ENCODE measurements at places on chromosomes 12 and 14.
A peak's percentile ranks its signal among the peaks of the same experiment; 100 is the strongest.

DNA sequence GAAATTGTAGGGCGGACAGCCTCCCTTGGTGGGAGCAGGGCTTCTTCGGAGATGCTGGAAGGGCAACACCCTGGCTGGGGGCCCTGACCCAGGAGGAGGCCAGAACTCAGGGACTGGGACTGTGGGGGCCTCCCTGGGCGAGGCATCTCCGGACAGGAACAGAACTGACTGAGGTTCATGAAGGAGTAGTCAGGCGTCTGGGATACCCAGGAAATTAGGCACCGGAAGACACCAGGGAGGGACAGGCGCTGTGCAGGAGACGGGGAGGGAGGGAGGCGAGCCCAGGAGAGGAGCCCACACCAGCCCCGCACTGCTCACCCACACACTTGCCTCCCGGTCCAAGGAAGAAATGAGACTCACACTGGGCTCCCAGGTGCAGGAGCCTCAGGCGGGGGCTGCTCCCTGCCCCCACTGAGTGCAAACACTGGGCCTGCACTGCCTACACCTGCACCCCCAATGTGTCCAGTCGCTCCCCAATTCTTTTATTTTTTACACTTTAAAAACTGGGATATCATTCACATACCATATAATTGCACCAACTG is 262.6 kb upstream of the SFSWAP start:
- DNase-seq, result no peak

DNA sequence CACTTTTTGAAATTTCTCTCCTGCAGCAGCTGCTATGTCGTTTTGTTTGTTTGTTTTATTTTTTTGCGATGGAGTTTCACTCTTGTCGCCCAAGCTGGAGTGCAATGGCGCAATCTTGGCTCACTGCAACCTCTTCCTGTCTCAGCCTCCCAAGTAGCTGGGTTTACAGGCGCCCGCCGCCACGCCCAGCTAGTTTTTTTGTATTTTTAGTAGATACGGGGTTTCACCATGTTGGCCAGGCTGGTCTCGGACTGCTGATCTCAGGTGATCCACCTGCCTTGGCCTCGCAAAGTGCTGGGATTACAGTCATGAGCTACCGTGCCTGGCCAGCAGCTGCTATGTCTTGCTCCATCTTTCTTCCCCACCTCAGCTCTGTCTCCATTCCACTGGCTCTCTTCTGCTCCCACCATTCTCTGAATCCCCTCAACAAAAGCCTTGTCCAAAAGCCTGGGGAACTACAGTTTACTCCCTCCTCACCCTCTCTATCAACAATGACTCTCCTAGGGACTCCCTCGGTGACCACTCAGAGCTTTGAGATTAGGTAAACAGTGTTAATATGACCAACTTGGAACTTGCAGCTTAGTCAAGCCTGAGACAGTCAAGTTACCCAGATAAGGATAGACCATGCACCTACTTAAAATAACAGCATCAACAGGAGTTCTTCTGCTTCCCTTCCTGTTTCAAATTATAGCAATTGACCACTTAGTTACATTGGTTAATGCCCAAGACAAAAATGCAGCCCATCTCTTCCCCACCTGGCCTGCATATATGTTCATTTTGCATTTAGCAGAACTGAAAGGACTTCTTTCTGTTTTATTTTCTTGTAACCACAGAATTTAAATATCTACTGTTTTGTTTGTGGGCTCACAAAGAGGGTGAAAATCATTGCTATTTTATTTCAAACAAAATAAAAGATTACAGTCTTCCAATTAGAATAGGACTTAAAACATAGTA is 189.0 kb upstream of the AMIGO2 start:
- no peak for DNase-seq

DNA sequence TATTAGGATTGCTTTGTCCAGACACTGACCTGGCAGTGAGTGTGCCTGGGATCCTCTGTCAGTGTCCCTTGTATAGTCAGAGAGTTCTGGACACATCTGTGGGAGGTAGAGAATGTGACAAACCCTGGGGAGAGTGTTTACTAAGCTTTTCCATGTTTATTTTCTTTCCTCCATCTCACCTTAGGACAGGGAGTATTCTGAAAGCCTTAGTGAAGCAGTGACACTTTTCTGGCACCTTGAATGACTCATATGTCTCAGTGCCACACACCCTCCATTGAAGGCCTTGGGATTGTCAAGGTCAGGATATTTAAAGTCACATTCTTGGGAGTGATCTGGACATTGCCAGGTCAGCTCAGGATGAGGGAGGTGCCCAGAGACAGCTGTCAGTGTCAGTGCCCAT is 34.9 kb upstream of the CTDSP2 start:
- DNase-seq, result no peak

DNA sequence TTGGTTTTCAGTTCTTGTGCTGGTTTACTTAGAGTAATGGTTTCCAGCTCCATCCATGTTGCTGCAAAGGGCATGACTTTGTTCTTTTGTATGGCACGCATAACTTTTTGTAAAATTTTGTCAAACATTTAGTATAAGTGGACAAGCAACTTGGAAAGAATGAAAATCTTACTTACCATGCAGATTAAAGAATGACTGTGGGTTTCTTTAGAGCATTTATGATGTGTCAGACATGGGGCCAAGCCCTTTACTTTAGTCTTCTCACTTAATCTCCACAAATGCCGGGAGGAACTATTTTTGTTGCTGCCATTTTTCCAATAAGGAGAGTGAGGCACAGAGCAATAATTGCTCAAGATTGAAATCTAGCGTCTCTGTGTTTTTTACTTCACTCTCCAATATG is 652.5 kb upstream of the TBX3 start:
- DNase-seq, result no peak

DNA sequence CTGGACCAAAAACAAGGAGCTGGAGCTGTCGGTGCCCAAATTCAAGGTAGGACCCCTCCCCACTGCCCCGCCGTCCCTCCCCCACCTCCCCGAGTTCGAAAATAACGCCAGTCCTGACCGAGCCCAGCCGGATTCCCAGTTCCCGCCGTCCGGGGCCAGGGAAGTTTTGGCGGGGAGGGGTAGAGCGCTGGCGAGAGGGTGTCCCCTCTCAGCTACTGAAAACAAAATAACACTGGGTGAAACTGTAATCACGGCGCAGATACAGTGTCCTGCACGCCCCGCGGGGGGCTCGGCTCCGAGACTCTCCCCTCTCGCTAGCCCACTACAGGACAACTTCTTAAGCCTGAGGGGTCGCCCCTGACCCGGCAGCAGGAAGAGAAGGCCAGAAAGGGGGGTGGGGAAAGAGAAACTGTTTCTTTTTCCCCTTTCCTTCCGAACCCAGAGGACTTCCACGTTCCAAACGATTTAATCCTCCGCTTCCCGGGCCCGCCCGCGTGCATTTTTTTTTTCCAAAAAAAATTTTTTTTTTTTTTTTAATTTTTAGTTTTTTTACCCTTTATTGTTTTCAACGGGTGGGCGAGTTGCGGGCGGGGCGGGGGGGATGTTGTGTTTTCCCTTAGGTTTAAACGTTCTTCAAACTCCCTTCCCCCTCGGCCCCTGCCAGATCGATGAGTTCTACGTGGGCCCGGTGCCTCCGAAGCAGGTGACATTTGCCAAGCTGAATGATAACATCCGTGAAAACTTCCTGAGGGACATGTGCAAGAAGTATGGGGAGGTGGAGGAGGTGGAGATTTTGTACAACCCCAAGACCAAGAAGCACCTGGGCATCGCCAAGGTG is 1.6 kb downstream of the SETD1B start:
- peak; percentile 21 for DNase-seq

GRCh38 chr12:41552588-41552987 is 364.5 kb downstream of the PDZRN4 start:
- DNase-seq, result no peak
